ENCODE measurements at places on chromosomes 12 and 14.
A peak's percentile ranks its signal among the peaks of the same experiment; 100 is the strongest.

GRCh38 chr12:109824731-109825130 is 8.5 kb downstream of the TRPV4 start:
- DNase-seq = no peak

DNA sequence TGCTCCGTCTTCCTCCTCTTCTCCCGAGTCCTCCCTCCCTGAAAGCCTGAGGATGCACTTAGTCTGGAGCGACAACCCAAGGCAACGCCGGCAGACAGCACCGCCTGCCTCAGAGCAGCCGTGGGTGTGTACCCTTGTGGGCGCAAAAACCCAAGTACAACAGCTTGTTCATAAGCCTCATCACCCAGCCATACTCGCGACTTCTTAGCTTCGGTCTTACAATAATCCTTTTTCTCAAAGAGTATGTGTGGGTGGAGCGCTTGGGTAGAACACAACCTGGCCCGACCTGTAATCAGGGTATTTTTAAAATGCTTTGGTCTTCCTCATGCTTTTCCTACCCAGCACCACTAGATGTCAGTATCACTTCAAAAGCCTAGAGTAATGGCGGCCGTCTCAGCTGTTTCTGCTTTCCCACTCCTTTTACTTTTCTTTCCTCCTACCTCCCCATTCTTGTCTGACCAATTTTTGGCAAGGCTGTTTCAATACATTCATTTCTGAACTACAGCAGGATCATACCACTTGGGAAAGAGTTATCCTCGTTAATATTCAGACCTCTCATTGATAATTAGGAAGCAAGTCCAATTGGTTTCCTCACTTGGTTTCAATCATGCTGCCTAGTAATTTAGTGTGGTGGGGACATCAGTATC is 198.9 kb downstream of the EPS8 start:
- DNase-seq = peak; percentile 13

DNA sequence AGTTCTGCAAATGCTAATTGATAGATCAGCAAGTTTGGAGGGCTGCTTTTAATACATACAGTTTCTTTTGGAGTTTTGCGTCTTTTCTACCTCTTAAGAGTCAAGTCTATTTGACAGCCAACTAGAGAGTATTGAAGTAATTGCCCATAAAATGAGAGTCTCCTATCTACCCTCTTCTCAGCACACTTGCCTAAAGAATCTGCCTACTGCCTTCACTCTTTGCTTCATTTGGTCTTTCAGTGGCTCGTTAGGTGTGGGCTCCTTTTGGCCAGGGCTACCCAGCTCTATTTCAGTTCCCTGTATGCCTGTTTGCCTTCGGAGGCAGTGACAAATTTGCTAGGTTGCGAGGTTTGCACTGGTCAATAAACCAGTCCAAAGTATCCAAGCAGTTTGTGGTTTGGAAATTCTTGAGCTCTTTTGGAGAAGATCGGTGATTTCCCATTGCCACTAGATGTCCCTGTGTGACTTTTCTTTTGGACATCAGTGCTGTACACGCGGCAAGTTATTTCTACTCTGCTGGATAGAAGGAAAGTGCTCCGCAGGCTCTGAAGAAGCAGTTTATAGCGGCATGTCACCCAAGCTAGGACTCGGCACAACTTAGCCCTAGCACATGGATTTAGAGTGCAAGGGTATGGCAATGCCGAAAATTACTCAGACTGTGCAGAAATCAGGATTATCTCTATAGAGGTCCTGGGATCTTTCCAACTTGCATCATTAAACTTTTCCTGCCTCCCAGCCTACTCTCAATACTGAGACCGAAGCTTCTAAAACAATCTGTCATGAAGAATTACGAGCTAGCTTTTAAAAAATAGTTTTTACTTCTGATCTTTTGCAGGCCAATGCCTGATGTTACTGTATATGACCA is 38.6 kb downstream of the MGST1 start:
- no peak for DNase-seq

DNA sequence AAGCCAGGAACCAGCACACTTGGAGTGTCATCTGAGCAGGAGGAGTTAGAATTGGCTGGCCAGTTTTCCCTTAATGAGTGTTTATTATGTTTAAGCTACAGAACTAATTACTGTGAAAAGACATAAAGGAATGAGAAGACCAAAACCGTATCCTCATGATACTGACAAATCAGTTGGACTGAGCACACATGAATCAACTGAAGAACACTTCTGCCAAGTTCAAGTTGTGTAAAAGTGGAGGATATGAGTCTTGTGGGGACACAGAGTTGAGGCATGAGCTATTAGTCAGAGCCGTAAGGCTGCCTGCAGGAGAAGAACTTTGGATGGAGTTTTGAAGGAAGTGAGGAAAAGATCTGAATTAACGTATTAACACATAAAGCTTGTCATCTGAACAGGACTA is 43.1 kb downstream of the HMGA2 start:
- DNase-seq = no peak

DNA sequence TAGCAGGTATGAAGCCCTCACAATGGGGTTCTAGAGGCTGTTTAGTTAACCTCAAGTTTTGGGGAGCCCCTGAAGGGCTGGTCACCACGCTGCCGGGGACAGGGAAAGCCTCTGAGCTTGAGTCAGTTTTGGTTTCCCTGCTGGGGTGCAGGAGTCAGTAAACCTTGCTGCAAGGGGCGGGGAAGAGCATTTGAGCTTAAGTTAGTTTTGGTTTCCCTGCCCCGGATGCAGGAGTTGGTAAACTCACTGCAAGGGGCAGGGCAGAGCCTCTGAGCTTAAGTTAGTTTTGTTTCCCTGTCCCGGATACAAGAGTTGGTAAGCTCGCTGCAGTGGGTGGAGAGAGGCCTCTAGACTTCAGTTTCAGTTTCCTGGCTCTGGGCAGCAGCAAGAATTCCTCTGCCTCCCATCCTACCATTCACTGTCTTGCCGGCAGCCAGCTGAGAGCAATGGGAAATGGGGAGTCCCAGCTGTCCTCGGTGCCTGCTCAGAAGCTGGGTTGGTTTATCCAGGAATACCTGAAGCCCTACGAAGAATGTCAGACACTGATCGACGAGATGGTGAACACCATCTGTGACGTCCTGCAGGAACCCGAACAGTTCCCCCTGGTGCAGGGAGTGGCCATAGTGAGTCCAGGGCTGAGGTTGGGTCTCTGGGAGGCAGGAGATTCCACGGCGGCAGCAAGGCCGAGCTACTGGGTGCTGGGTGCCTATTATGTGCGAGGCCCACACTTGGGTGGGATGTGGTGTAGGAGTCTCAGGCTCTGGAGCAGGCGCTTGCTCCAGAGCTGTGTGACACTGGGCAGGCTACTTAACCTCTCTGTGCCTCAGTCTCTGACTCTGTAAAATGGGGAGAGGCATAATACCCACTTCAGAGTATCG is at the start of gene OAS2:
Gene OAS2 (plus strand): TSS at position 357 of the 878 bp plus-strand sequence. CDS start 90 bp downstream, at position 447.
- DNase-seq = peak; percentile 46

- DNase-seq = no peak
Observed at GRCh38 chr12:16573398-16574077, 32.4 kb downstream of the LMO3 start.

GRCh38 chr12:56995201-56995929 is 11.0 kb downstream of the ZBTB39 start:
- DNase-seq = no peak

DNA sequence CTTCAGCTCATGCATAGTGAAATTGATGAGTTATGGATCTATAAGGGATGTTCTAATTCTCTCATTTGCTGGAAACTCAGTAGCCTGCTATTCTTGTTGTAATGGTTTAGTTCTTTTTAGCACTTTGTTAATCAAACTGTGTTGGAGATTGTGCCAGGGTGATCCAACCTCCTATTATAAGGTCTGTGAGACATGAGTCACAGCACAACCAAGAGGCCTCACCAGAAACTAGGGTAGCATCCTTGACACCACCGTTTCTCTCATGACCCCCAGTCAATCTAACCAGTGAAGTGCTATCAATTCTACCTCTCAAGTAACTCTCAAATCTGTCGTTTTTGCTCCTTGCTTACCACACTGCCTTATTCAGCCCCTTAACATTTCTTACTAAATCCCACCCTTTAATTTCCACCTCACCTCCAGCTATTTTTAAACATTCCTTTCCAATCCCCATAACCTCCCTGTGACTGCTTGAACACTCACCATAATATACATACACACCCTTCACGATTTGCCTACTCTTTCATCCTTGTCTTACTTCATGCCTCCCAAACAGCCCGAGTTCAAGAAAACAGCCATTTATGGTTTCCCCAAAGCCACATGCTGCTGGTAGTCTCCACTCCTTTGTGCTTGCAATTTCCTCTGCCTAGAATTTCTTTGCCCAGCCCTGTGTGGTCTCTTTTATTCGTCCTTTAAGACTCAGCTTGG is 53.9 kb upstream of the NUDT4 start:
- DNase-seq = no peak

GRCh38 chr12:6096527-6096926 is 27.9 kb downstream of the VWF start:
- no peak for DNase-seq

DNA sequence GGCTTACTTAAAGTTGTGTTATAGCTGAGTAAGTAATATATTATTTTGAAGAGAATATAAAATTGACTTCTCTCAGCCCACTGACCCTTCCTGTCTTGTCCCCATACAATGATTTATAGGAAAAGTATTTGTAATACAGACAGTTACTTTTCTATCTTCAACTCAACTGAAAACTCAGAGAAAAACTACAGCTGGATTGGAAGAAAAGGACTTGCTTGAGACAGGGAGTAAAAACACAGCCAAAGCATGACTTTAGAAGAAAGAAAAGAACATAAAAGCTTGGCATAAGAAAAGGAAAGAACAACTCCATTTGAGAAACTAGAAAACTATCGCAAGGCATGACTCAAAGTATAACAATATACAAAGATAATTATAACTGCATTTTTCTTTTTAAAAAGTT is 57.5 kb downstream of the MSRB3 start:
- no peak for DNase-seq

- no peak for DNase-seq
Observed at GRCh38 chr14:99284254-99285004, 12.4 kb upstream of the BCL11B start.

GRCh38 chr12:91104812-91105466 is 6.4 kb downstream of the LUM start:
- no peak for DNase-seq

DNA sequence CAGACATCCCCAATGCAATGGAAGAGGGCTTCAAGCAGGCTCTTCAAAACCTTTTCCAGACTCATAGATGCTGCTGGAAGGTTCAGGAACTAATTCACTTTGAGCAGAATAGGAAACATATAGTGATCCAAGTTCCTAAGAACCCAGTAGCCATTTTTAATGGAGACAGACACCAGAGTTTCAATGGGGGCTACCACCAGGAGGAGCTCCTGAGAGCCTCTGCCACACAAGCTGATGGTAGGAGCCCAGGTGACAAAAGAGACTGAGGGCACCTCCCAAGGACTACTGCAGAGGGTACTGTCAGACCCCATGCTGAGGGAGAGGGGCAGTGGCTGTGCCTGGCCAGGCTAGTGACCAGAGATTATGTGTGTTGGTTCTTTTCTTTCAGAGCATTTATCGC is 45.9 kb downstream of the IFNG start:
- DNase-seq = peak; percentile 14

GRCh38 chr12:15830538-15830937 is 41.4 kb upstream of the EPS8 start:
- DNase-seq = no peak

DNA sequence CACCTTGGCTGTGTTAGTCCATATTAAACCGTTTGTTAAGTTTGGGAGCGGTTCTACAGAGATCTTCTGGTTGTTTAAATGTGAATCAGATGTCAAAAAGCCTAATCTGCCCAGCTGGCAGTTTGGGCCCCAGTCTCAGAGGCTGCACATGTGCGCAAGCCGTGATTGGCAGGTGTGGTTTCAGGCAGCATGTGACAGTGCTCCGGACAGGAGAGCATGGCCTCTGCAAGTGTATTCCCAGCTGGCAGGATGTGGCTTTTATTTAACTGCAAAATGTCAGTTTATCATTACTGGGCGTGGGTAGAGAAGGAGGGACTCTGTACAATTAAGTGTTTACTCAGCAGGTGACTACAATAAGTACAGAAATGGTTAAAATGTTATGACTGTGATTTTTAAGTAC is 77.5 kb downstream of the PELI2 start:
- no peak for DNase-seq

DNA sequence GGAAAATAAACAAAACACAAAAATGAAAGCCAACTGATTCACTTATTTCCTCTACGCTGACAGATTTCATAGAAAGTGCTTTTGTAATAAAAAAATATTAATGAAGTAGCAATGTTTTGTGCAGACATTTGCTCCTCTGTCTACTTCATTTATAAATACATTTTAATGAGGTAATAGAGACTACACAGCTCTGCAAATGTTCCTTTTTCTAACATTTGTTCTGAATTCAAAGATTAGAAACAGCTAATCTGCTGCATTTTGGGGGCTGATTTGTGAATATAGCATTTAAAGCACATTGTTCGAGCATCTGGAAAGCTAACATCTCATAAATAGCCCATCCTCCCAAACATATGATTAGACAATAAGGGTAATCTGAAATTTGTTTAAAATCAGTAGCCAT is 97.8 kb downstream of the PRKD1 start:
- no peak for DNase-seq

- no peak for DNase-seq
Observed at GRCh38 chr14:95163666-95164065, 6.3 kb upstream of the DICER1 start.

Measured in stimulated activated CD4-positive, alpha-beta T cell treated with anti-CD3 and anti-CD28 coated beads, TNF-alpha, amount 100 ng/mL, for 4 hours (primary cell).